Epithelial cell of alveolus of lung (primary cell): ENCODE measurements at places on chromosomes 4 and X. TPM values are rescaled to one million over a fixed set of nuclear protein-coding genes. Genes with fewer than 3 reads are reported as not detected.

FGFR3 gene
- 0.88 and 1.4 TPM in 2 replicates for total RNA-seq

SLC26A1 gene
- not detected in 2 replicates for total RNA-seq

DCHS2 gene
- 0.52 TPM in 1 of 2 replicates, not detected in the other for total RNA-seq

RASGEF1B gene
- 0.13 and 3.4 TPM in 2 replicates for total RNA-seq

EGFL6 gene
- total RNA-seq, result not detected in 2 replicates

L1CAM gene
- total RNA-seq, result 0.56 and 1.8 TPM in 2 replicates

P2RY4 gene
- 0.13 TPM in 1 of 2 replicates, not detected in the other for total RNA-seq

MSANTD1 gene
- total RNA-seq, result 0.48 and 0.52 TPM in 2 replicates

H2BW2 gene
- total RNA-seq, result not detected in 2 replicates

LINC00632 gene
- 22.1 and 30.2 TPM in 2 replicates for total RNA-seq

IL2RG gene
- total RNA-seq, result not detected in 2 replicates
